ENCODE measurements at places on chromosomes 11 and 22. TPM values are rescaled to one million over a fixed set of nuclear protein-coding genes. Genes with fewer than 3 reads are reported as not detected.

- no peaks in the 10 kb centered on the region for H3K36me3 ChIP-seq
- no peaks in the 10 kb centered on the region for H3K4me1 ChIP-seq
- no peak for DNase-seq
These were observed 991 bp upstream of the SLCO2B1 start for GRCh38 chr11:75149766-75150465.

The PKDREJ gene
- not detected for polyA plus RNA-seq

DNA sequence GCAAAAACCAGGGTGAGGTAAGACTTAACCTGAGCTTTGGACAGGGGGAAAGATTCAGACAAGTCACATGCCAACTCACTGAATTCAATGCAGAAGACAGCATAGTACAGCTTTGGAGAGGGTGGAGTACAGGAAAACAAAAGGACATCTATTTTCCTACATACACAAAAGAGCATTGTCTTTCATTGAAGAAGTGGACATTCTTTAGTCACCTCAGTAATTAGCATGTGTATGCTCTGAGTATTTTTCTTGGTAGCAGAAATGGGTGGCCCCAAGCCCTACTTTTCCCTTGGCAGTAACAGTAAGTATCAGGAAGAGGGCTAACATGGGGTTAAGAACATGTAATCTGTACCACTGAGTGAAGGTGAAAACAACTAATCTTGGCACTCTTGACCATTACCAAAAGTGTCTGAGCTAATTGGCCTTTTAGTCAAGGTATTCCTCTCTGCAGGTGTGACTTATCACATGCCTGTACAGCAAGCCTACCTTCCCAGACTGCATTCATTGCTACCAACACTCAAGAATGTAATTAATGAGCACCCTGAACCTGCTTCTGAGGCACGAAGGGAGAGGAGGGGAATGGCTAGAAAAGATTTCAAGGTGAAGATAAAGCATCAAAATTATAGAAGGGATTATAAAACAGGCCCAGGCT, 33.9 kb downstream of the SYTL2 start:
- H3K27ac ChIP-seq, result no peak overlapping the region
- H3K4me3 ChIP-seq, result no peak overlapping the region
- DNase-seq, result no peak
- H3K36me3 ChIP-seq, result no peaks in the 10 kb centered on the region
- H3K4me1 ChIP-seq, result peaks cover 15% of the 10 kb centered on the region
- H3K27me3 ChIP-seq, result no peaks in the 10 kb centered on the region

DNA sequence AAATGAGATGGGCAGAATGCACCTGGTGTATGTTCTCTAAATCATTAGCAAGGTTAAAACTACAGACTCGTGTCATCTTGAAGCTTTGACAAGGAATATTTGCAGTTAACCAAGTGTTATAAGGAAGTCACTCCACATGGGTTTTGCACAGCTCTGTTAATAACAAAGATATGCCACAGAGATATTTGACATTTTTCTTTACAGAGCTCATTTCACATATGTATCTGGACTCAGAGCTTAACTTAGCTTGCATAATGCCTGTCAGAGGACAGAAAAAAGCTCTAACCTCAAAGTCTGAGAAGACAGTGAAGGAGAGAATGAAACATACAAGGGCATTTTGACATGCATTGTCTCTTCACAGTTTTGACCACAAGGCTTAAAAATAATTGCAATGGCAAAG, 105.5 kb downstream of the C11orf87 start:
- H3K27me3 ChIP-seq, result no peaks in the 10 kb centered on the region
- no peaks in the 10 kb centered on the region for H3K36me3 ChIP-seq
- no peak overlapping the region for H3K27ac ChIP-seq
- no peaks in the 10 kb centered on the region for H3K4me1 ChIP-seq

DNA sequence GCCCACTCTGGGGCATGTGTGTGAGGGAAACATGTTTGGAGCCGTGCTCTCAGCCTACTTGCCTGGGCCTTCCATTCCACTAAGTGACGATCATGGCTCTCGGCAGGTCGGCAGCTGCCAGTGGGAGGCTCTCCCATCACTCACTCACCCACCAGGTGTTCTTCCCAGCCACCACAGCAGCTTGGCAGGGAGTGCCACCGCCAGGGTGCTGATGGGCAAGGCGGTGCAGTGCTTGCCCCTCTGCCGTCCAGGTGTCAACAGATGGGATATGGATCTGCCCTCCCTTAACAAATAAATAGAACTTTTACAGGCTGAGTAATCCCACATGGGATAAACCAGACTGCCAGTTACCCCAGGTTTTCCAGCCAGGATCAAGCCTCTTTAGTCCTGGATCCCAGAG, 205.5 kb upstream of the TMEM45B start:
- H3K27ac ChIP-seq, result no peak overlapping the region
- no peaks in the 10 kb centered on the region for H3K27me3 ChIP-seq
- no peak for DNase-seq
- no peaks in the 10 kb centered on the region for H3K36me3 ChIP-seq
- no peak overlapping the region for H3K4me3 ChIP-seq
- H3K4me1 ChIP-seq, result no peaks in the 10 kb centered on the region

- no peak for DNase-seq
- H3K4me3 ChIP-seq, result no peak overlapping the region
- no peak overlapping the region for H3K27ac ChIP-seq
- H3K4me1 ChIP-seq, result no peaks in the 10 kb centered on the region
- no peaks in the 10 kb centered on the region for H3K36me3 ChIP-seq
- H3K27me3 ChIP-seq, result no peaks in the 10 kb centered on the region
These were observed 17.7 kb upstream of the GRK3 start for GRCh38 chr22:25546751-25547150.

GRCh38 chr22:43349636-43350035, 6.5 kb upstream of the SCUBE1 start:
- H3K27me3 ChIP-seq, result no peaks in the 10 kb centered on the region
- H3K4me3 ChIP-seq, result no peak overlapping the region
- H3K27ac ChIP-seq, result no peak overlapping the region
- no peak for DNase-seq
- H3K36me3 ChIP-seq, result no peaks in the 10 kb centered on the region

DNA sequence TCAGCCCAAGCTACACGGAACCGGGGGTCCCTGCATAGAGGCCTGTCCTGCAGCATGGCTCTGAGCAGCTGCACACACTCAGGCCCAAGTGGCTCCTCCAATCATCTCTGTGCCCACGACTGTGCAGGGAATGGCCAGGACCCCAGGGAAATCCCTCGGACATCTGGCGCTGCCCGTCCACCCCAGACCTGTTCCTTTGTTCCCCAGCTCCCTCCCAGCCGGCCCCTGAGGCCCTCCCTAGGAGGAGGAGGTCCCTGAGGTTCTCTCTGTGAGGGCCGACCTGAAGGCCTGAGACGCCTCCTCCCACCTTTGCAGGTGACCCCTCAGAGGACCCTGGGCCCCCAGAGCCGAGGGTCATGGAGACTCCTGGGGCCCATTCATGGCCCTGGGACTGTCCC, 1.1 kb downstream of the MLC1 start:
- H3K27ac ChIP-seq, result no peak overlapping the region
- H3K36me3 ChIP-seq, result no peaks in the 10 kb centered on the region
- H3K4me3 ChIP-seq, result no peak overlapping the region
- DNase-seq, result peak; percentile 56

The NLRP14 gene
- not detected for polyA plus RNA-seq

The TMX2 gene
- polyA plus RNA-seq, result 44.1 TPM

DNA sequence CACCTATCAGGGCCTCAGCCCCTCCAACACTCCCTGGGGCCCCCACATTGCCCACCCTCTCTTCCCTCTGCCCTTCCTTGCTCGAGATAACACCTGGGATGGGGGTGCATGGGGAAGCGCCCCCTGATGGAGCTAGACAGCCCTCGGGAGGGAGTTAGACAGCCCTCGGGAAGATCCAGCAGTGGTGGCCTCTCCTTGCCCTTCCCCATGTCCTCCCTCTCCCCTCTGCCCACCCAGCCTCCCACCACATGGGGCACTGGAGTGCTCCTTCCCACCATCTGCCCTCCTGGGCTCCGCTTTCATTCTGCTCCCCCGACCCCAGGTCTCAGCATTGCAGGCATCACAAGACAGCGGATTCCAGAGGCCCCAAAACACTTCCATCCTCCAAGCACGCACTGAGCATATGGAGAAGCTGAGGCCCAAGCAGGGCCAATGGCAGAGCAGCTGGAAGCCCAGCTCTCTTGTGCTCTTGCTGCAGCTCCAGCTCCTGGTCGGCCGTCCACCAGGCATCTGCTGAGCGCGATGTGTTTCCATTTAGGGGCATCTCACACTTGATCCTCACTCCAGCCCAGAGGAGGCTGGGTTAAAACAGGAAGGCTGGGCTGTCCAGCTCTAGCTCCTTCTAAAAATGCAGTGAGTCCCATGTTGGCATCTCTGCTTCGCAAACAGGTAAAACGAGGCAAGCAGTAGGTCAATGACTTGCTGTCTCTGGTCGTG, 65.6 kb downstream of the IGLL1 start:
- DNase-seq, result no peak
- no peaks in the 10 kb centered on the region for H3K27me3 ChIP-seq
- H3K4me1 ChIP-seq, result no peaks in the 10 kb centered on the region
- no peaks in the 10 kb centered on the region for H3K36me3 ChIP-seq
- H3K27ac ChIP-seq, result no peak overlapping the region
- H3K4me3 ChIP-seq, result no peak overlapping the region

DNA sequence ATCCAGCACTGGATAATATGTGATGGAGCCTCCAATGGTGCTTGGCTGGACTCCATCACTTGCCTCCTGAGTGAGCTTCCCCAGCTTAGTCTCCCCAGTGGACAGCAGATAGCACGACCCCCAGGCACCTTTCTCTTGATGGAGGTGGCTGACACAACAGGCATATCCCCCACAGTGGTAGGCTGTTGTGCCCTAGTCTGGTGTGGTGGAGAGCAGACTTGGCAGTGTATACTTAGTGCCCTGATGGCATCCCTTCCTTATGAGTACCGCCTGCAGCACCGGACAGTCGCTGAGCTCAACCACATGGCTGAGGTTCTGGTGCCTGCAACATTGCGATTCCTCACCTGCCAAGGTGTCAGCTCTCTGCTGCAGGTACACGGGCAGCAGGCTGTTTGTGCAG, 50.1 kb downstream of the DNHD1 start:
- no peak overlapping the region for H3K27ac ChIP-seq
- no peaks in the 10 kb centered on the region for H3K4me1 ChIP-seq
- no peak overlapping the region for H3K4me3 ChIP-seq
- no peak for DNase-seq

- H3K36me3 ChIP-seq, result no peaks in the 10 kb centered on the region
- no peak for DNase-seq
- no peak overlapping the region for H3K4me3 ChIP-seq
- H3K4me1 ChIP-seq, result no peaks in the 10 kb centered on the region
- no peak overlapping the region for H3K27ac ChIP-seq
These were observed 25.8 kb upstream of the DAGLA start for GRCh38 chr11:61654397-61654829.

The NAA40 gene
- 5.3 TPM for polyA plus RNA-seq

The MYO7A gene
- polyA plus RNA-seq, result 2.1 TPM

The CASP5 gene
- 0.88 TPM for polyA plus RNA-seq

GRCh38 chr22:27776650-27776958, 25.0 kb downstream of the MN1 start:
- H3K27me3 ChIP-seq, result no peaks in the 10 kb centered on the region
- H3K4me1 ChIP-seq, result no peaks in the 10 kb centered on the region
- no peak for DNase-seq
- H3K36me3 ChIP-seq, result no peaks in the 10 kb centered on the region

- no peak overlapping the region for H3K4me3 ChIP-seq
- DNase-seq, result peak; percentile 93
- H3K36me3 ChIP-seq, result no peaks in the 10 kb centered on the region
- no peaks in the 10 kb centered on the region for H3K4me1 ChIP-seq
- peak overlapping the region; percentile 45 for H3K27ac ChIP-seq
- H3K27me3 ChIP-seq, result no peaks in the 10 kb centered on the region
These were observed 36.5 kb downstream of the GRIK4 start for GRCh38 chr11:120547811-120548681.

The TMEM121B gene
- 0.50 TPM for polyA plus RNA-seq

The RIC3 gene
- 8.3 TPM for polyA plus RNA-seq

- no peak for DNase-seq
- no peak overlapping the region for H3K4me3 ChIP-seq
- H3K27me3 ChIP-seq, result no peaks in the 10 kb centered on the region
- no peaks in the 10 kb centered on the region for H3K4me1 ChIP-seq
These were observed 165.2 kb downstream of the PGR start for GRCh38 chr11:100964435-100964834.

The DMC1 gene
- polyA plus RNA-seq, result 2.5 TPM

- H3K4me3 ChIP-seq, result no peak overlapping the region
- H3K36me3 ChIP-seq, result no peaks in the 10 kb centered on the region
- H3K27ac ChIP-seq, result peak overlapping the region; percentile 67
- H3K4me1 ChIP-seq, result peaks cover 4% of the 10 kb centered on the region
- no peak for DNase-seq
These were observed 239.6 kb upstream of the MPPED2 start for GRCh38 chr11:30825723-30826122.

- H3K27ac ChIP-seq, result no peak overlapping the region
- no peaks in the 10 kb centered on the region for H3K27me3 ChIP-seq
- no peaks in the 10 kb centered on the region for H3K4me1 ChIP-seq
- DNase-seq, result no peak
- H3K36me3 ChIP-seq, result no peaks in the 10 kb centered on the region
These were observed 30.5 kb upstream of the GCAT start for GRCh38 chr22:37777122-37777687.

- no peak overlapping the region for H3K27ac ChIP-seq
- H3K36me3 ChIP-seq, result no peaks in the 10 kb centered on the region
These were observed 29.5 kb upstream of the FZD4 start for GRCh38 chr11:86984701-86985100.

DNA sequence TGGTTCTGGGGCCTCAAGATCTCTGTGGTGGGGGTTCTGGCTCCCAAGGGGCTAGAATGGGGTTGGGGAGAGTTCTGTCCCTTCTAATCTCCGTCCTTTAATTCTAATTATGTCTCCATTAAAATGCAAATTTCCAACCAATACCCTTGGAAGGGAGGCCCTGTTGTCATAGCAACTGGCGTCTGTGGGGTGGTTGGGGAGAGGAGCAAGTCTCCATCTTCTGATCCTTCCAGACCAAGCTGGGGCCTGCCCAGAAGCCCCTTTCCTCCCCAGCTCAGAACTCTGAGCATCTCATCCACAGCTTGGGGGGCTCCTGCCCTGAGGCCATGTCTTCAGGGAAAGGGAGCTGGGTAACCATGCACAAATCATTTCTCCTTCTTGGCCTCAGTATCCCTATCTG, 5.4 kb upstream of the RPS19BP1 start:
- no peaks in the 10 kb centered on the region for H3K27me3 ChIP-seq
- no peak for DNase-seq
- no peaks in the 10 kb centered on the region for H3K36me3 ChIP-seq
- H3K4me3 ChIP-seq, result no peak overlapping the region
- H3K4me1 ChIP-seq, result no peaks in the 10 kb centered on the region

DNA sequence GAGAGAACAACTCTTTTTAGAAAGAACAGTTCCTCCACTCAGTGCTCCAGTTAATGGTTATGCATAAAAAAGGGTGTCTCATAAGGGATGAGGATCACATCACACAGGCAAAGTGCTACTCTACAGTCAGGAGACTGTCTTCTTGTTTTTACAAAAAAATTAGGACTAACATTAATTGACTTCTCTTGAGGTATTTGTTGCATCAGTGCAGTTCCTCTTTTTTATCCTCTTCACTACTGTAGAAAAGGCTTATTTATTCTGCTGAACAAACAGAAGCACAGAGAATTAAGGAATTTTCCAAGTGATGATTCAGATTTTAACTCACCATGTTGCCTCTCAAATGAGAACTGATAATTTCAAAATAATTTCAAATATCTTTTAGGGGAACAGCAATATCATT, 1.9 kb downstream of the MMP8 start:
- H3K27ac ChIP-seq, result no peak overlapping the region
- H3K27me3 ChIP-seq, result no peaks in the 10 kb centered on the region
- H3K4me3 ChIP-seq, result no peak overlapping the region
- no peaks in the 10 kb centered on the region for H3K36me3 ChIP-seq

Data from aorta (tissue), 5 donors.